ENCODE measurements at places on chromosomes 12 and 14.

DNA sequence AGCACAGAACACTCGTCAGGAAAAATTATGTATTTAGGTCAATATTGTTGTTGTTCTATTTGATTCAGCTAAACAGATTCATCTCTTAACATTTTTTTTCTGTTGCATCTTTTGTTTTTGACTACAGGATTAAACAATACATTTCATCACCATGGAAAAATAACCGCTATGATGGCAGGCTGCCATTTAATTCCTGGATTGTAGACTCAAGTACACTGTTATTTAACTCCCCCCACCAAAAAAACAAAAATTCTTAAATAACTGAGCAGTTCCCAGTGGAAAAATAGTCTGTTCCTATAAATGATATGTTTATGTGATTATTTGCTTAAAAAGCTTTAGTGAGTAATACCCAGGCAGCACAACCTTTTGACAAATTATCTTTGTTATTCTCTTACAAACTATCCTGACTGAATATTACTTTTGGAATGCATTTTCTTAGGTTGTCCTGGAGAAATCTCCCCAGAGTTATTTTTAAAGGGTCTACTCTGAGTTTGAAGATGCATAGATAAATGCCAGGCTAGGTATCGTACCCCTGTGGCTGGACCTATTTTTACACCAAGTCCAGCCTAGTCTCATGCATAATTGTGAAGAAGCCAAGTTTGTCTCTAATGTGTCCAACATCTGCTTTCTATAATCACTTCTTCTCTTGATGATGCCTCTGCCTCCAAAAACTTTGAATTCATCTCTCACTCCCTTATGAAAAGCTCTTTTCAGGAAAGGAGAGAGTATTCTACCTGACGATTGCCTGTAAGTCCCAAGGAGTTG lies 3.7 kb downstream of the KERA start:
- DNase-seq: no peak

DNA sequence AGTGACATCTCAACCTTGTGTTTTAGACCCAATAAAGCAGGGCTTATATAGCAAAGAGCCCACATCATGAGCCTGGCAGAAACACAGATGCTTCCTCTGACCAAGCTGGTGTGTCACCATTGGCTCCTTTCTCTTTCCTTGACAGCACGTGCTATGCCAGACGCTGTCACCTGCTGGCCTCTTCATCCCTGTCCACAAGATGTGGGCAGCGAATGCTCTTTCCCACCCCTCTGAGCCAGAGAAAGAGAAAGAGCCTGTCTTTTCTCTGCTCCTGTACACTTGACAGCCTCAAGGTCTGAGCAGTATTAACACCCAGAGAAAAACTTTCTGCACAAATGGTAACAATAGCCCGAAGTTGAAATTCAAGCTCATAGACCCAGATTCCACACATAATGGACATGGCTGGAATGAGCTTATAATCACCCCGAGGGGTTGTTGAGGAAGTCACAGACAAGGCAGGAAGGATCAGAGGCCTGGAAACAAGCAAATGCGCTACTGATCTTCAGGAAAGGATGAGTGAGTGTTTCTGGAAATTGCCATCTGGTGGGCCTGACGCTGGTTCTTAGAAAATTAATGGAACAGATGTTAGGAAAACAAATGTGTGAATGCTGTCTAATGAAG lies 8.9 kb downstream of the TGFB3 start:
- DNase-seq: no peak

- no peak for DNase-seq
Measured at GRCh38 chr12:53747095-53747494, 4.7 kb downstream of the CISTR start.

- DNase-seq: no peak
Measured at GRCh38 chr12:108101605-108102175, 27.4 kb upstream of the WSCD2 start.

DNA sequence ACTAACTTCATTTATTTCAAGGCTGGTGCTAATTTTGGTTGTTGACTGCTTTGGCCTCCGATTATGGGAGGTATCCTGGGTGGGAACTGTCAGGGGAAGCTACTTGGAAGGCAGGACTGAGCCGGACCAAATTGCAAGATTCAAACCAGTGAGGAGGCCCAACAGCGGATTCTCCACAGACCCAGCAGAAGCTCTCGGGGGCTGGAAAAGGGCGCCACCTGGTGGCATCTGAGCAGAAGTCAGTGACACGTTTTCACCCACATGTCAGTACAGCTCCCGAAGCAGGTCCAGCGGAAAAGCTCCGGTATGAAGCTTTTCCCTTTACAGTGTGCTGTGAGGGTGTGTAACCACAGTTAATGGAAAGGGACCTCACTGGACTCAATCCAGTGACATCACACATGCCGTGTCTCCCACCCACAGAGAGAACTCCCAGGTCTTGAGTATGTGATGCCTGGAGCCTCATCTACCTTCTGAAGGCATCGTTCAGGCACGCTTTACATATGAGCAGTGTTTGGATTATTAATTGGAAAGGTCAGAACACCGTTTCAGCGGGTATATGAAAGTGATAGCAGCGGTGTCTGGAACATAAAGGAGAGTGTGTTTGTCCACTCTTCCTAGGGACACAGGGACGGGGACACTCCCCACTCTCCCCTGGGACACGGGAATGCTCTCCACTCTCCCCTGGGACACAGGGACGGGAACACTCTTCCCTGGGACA lies 3.6 kb upstream of the P2RX2 start:
- DNase-seq: peak; percentile 79

DNA sequence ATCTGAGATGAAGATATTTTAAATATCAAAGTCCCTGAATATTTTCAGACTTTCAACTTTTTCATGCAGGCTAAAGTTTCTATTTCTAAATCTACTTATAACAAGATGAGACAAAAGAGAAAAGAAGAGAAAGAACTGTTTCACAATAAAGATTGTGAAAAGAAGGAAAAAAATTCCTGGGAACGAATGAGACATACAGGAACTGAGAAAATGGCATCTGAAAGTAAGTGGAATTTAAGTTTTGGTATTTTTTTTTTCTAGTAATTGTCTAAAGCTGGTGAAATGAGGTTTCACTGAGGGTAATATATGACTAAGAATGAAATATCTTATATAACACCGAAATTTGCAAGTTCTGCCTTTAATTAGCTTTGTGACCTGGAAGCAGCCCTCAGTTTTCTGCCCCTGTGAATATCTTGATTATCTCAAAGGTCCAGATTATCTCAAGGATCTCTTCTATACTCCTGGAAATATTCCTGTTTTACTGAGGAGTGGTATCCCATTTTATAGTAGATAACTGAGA lies 55.7 kb upstream of the PRPF39 start:
- no peak for DNase-seq

DNA sequence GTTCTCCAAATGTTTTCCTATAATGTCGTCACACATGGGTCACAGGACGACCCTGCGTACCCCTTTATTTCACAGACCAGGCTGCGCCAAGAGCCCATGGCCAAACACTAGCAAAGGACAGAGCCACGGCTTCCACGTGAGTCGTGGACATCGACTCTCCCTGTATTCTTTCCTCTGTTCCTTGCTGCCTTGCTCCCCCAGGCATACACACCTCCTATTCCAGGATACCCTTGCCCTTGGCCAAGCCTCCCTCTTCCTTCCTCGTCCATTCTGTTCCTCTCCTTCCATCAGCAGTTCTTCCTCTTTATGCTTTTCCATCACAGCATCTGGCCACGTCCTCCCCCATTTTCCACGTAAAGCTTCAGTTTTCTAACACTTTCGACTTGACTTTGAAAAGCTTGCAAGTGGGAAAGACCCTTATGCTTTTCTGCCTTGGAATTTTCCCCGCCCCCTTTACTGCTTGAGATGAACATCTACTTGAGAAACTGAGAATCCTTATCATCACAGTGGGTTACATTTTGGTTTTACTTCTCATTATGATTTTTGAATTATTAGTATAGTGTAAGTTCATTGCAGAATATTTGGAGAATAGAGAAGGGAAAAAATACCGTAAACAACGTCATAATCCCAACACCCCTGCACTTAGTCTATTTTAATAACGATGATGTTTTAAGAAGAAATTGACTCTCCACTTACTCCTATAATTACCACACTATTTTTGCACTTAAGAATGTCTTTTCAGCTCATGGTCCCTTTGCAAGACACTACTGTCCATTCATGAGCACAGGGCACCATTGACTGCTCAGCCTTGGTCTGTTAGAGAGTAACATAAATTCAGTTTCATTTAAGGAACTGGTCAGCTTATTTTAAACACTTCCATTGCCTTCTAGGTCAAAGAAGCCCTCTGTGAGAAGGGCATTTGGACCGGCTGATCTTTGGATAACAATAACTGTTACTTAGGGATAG lies 15.8 kb upstream of the NINJ2 start:
- DNase-seq: no peak

- DNase-seq: no peak
Measured at GRCh38 chr12:2325519-2325918, 272.7 kb downstream of the CACNA1C start.

DNA sequence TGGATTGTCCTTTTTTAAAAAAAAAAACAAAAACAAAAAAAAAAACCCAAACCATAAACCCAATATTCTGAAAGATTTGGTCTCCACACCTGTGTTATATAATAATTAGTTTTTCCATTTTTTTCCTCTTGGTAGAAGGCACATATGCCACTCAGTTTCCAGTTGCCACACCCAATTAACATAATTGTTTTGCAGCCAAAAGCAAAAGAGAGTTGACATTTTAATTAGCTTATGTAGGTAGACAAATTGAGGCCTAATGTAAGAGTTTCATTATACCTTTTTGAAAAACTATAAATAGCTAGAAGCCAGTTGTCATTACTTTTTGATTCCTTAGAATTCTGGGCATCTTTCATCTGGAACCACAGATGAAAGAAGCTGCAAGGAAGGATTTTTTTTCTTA lies 21.0 kb downstream of the PTPN11 start:
- no peak for DNase-seq

DNA sequence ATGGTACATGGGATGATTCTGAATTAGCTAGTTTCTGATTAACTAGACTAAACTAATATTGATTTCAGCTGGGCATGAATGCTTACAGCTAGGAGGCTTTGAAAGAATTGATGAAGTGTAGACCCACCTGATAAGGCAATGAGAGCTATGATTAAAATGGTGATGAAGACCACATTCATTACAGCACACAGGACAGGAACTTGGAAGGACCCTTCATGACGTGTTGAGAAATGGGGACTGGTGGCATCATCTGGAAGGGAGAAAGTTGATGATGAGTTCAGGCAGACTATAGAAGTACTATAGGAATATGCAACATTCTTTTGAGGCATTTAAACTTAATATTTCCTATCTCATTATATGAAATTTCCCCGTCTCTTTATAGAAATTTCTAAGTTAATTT lies 4.5 kb downstream of the CD69 start:
- DNase-seq: no peak

DNA sequence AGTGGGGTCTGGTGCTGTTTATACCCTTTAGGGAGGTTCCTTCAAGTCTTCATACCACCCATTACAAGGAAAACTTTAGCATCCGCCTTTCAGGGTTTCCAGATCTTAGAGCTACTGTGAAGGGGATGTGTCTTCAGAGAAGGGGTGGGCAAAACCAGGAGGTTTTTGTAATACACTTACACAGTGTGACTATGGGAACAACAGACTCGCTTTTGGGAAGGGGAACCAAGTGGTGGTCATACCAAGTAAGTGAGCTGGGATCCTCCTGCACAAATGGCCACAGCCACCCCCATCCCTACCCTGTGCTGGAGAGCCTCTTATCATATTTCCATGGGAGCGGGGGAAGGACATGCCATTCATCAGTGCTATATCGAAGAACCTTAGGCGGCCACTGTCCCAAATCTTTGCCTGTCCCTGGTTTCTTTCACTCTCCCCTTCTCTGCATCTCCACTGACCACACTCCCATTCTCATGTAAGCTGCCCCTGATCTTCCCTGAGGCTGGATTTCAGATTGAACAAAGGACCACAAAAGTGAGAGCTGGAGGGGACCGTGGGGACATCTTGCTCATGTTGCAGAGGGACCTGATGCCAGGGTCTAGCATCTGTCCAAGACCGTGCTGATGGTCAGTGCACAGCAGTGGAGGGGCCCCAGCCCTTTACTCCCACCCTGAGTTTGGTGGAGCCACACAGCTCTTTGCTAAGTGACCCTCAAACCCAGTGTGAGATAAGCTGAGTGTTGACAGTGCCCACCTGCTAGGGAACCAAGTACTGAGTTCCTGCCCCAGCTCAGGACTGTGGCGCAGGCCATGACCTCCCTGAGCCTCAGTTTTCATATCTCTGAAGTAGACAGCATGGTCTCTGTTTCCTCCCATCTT lies 51.4 kb downstream of the DAD1 start:
- no peak for DNase-seq

GRCh38 chr14:57066463-57066862 lies 202.2 kb downstream of the EXOC5 start:
- no peak for DNase-seq

DNA sequence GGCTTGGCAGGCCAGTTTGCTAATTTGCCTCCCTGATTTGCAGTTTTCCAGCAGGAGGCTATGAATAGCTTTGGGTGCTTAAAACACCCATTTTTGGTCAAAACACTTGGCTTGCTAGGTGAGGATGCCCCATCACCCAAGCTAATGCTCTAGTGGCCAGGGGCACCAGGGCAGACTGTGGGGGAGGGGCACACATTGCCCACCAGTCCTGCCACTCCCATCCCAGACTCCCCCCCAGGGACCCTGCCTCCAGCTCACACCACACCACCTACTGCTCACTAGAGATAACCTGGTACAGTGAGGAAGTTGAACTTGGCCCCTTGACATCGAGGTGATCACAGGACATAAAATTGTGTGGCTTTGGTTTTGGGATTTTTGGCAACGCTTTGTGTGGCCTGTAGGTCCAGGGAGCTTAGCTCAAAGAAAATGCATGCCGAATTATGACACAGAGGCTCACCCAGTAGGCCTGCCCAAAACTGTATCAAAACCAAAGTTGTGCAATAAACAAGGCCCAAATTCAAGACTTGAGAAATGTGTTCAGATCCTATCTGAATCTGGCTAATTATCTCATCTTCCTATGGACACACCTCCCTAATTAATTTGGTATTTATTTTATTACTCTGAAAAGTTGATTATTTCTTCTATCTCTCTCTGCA lies 4.3 kb downstream of the NUAK1 start:
- DNase-seq: no peak

DNA sequence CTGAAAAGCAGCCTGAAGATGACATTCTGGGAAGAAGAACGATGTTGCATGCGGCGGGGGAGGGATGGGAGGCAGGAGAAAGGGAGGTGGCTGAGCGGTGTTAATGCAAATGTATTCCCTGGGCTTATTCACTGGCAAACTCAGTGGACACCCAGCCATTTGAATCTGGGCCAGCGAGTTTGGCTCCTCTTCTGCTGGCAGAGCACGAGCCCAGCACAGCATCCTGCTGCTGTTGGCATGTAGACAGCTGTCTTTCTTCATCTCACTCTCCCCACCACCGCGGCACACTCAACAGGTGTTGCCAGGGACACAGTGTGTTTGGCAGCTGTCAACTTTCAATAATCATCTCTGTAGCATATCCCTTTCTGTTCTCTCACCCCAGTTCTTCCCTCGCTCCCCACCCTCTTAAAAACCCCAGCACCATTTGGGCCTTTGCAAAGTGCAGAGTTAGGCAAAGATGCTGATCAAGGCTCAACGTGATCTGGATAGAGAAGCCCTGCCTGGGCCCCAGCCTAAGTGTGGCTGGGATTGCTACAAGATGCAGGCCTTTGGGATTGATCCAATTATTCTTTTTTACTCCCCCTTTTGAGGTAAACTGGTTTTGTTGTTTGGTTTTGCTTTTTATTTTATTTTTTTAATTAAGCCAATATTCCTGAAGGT lies 131.9 kb downstream of the EXOC5 start:
- DNase-seq: no peak

- DNase-seq: no peak
Measured at GRCh38 chr12:113287899-113288282, 47.0 kb downstream of the SLC8B1 start.

- DNase-seq: no peak
Measured at GRCh38 chr12:66050610-66051009, 79.9 kb downstream of the LLPH start.

All from activated naive CD4-positive, alpha-beta T cell treated with anti-CD3 and anti-CD28 coated beads, Interleukin-2, amount 50 U/mL, for 72 hours (primary cell).